Right ventricle myocardium superior (tissue), 1 donor: ENCODE measurements at places on chromosomes 16 and 17. TPM values are rescaled to one million over a fixed set of nuclear protein-coding genes. Genes with fewer than 3 reads are reported as not detected.
A peak's percentile ranks its signal among the peaks of the same experiment; 100 is the strongest.

DNA sequence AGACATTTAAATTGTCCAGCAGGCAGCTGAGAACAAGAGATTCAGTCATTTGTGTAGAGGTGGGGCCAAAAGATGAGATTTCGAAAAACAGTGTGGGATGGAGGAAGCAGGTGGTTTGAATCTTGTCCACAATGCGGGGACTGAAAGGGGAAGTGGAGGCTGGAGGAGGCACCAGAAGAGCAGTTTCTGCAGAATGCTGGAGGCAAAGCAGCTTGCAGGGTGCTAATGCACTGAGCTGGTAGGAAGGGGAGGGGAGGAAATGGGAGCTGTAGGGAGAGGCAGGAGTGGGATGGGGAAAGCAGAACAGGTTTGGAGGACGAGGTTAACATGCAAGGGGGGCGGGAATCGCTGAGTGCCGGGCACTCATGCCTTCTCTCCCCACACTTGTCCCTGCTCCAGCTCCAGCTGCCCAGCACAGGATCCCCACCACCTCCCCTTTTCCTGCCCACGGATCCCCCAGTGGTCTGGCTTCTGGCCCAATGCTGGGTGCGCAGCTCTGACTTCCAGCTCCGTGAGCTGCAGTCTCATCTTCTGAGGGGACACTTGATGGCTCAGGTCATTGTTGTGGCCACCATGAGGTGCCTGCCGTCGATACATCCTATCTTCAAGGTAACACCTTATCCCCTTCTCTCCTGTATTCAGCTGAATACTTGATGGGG lies 9.4 kb downstream of the C17orf100 start:
- no peak for DNase-seq

Gene METTL23
- 19.0 TPM for total RNA-seq

GRCh38 chr17:51166987-51167931 lies 1.0 kb downstream of the NME2 start:
- peak; percentile 61 for DNase-seq

DNA sequence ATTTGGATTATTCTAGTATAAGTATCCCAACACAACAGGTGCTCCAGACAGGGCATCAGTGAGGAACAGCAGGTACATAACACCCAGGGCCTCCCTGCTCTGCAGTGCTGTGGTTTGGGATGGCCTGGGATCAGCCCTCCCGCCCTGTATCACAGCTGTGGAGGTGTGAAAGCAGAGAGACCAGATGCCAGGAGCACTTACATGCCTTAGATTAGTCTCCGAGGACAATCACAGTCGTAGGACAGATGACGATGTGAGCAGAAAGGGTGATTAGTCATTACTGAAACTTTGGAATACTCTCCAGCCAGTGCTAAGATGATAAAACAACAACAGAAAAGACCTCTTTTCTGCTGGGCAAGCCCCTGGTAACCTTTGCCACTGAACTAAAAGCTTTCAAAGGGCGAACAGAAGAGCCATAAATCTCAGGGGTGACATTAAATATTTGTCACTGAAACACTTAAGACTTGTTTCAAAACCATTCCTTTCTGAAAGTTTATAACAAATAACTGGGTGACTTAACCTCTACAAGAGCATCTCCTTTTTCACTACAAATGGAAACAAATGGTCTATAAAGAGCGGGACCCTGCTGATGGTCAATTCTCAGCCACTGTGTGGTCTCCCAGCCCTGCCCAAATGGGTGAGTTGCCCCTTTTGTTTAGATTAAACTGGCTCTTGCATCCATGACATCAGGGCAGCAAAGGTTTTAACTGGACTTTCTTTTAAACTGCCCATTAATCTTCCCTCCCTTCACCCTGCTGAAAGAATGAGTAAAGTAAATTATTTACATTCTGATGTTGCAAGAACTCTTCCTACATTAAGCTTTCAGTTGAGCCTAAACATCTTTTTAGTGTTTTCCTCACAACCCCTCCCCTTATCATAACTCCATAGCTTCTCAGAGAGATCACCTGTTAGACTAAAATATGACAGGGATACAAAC lies 183.1 kb upstream of the COX10 start:
- DNase-seq = peak; percentile 69

GRCh38 chr17:64315032-64315490 lies 52.0 kb upstream of the TEX2 start:
- DNase-seq = peak; percentile 96

Gene CPHXL2
- not detected for total RNA-seq

Gene TBC1D3I
- total RNA-seq = 0.30 TPM

DNA sequence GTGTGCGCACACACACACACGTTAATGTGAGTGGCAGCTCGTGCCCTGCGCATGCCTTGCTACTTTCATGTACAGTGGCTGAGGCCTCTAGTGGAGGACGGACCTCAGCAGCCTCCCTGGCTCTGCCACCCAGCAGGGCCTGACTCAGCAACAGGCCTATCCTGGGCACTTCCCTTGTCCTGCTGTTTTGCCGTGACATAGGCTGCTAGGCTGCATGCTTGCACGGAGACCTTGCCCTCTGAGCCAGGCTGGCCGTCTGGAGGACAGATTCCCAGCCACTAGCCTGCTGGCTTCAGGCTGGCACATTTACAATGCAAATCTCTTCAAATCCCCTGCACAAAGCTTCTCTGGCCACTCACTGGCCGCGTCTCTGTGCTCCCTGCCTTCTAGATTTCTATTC lies 9.5 kb downstream of the RNF213 start:
- DNase-seq = no peak

DNA sequence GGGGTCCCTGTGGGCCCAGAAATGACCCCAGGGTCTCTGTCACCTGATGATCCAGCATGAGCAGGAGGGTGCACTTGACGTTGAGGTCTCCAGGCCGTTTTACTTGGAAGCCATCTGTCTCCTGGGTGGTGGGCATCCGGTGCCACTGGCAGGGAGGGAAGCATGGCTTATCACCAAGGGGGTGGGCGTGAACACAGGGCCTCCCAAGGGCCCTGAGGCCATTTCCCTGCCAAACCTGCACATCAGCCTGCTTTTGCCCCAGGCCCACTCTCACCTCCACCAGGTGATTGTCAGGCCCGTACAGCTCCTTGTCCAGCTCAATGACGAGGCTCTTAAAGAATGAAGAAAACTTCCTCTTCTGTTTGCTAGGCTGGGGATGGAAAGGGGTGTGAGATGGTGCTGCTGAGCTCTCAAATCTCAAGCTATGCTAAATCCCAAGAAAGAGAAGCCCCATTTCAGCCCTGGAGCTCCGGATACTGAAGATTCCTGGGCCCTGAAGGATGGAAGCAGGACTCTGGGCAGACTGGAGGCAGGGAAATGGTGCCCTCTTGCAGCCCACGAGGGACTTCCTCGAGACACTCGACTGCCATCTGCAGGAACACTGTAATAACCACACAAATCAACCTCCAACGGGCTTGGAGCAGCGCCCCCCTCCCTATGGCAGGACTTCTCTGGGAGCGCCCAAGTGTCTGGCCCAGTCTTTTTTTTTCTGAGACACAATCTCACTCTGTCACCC lies 7.1 kb upstream of the FTSJ3 start:
- DNase-seq = no peak
